Activated T-cell treated with anti-CD3 and anti-CD28 coated beads, Interleukin-2, amount 50 U/mL, for 4 hours (primary cell): ENCODE measurements at places on chromosomes 12 and 14. TPM values are rescaled to one million over a fixed set of nuclear protein-coding genes. Genes with fewer than 3 reads are reported as not detected.

DNA sequence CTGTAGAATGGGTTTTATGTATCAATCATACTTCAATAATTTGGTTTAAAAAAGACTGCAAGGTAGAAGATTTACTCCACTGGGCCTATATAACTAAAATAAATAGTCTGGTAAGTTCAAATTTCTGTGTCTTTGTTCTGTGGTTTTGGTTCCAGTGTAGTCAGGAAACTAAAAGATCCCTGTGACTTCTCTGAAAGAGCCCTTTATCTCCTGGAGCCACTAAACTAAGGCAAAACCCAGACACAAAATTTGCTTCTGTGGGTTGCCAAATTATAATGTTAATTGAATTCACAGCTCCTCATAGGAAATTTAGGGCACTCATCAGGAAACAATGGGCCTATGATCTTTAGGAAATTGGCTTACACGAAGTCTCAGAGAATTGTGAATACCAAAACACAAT lies 1038.4 kb downstream of the GALC start:
- no peak for DNase-seq

DNA sequence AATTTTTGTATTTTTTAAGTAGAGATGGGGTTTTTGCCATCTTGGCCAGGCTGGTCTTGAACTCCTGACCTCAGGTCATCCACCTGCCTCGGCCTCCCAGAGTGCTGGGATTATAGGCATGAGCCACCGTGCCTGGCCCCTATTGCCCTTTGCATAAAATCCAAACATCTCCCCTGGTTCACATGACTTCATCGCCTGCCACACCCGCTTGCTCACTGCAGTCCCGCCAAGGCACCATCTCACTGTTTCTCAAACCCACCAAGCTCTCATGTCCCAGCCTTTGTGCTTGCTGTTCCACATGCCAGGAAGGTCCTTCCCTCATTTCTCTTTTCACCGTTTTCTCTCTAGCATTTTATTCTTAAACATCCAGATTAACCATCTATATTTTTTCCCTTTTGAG lies 9.7 kb downstream of the RHOF start:
- no peak for DNase-seq

- no peak for DNase-seq
These were observed 21.3 kb downstream of the NAA25 start for GRCh38 chr12:112087055-112087850.

DNA sequence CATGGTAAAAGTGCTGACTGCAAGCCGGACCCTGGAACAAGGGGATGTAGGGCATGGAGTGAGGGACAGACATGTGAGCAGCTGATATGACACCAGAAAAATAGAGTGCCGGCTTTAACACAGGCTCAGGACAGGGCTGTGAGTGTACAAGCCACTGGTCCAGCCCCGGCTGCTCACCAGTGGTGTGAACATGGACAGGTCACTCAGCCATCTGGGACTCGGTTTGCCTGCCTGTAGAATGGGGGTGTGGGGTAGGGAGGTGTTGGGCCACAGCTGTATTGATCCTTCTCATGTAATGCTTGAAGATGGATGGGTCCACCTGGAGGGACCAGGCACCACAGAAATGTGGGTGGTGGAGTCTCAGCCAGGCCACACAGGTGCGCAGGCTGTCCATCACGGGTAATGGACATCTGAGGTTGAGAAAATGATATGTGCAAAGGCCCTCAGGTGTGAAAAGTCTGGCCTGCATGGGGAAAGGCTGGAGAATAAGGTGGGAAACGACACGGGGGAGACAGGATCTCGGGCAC lies 10.6 kb upstream of the KRT74 start:
- DNase-seq, result no peak

DNA sequence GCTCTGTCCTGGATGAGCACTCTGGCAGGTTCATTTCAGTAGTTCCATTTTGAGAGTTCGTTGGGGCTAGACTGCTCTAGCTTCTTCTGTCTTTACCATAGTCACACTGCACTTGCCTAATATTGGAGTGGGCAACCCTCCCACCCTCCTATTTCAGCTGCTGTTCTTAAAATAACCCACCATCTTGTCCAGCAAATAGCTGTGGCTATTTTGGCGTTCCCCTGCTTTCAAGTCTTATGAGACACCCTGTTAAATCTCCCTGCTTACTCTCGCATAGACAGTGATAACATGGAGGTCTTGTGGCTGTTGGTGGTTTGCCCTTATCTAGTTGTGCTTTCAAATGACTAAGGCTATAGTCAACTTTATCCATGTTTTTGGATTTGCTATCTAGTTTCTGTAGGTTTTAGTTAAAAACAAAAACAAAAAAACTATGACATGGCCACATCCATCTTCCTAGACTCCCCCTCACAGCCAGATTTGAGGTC lies 65.5 kb downstream of the LRP6 start:
- no peak for DNase-seq

Gene AKAP3
- total RNA-seq, result 1.1 TPM

Gene TMEM132D
- total RNA-seq, result not detected

Gene SIX6
- total RNA-seq, result not detected

Gene LBHD2
- total RNA-seq, result not detected
